Coronary artery (tissue), 2 donors: ENCODE measurements at places on chromosomes 4 and X.

GRCh38 chr4:145937971-145938611, 532 bp downstream of the ZNF827 start:
- DNase-seq: no peak

DNA sequence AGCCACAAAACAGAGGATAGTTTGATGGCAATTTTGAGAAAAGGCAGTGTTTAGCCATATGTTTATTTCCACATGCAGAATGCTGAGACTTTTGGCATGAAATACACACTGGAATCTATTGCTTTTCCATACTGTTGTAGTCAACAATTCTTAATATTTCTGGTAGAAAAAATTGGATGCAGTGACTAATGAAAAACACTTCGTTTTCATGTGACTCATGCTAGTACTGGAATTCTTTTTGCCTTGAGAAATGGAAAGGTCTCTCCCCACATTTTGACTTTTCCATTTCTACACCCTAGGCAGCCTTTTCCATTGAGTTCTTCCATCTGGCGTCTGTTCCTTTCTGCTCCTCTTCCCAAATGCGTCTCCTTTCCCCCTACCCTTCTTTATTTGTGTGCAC, 425.2 kb upstream of the FTHL17 start:
- DNase-seq: no peak

DNA sequence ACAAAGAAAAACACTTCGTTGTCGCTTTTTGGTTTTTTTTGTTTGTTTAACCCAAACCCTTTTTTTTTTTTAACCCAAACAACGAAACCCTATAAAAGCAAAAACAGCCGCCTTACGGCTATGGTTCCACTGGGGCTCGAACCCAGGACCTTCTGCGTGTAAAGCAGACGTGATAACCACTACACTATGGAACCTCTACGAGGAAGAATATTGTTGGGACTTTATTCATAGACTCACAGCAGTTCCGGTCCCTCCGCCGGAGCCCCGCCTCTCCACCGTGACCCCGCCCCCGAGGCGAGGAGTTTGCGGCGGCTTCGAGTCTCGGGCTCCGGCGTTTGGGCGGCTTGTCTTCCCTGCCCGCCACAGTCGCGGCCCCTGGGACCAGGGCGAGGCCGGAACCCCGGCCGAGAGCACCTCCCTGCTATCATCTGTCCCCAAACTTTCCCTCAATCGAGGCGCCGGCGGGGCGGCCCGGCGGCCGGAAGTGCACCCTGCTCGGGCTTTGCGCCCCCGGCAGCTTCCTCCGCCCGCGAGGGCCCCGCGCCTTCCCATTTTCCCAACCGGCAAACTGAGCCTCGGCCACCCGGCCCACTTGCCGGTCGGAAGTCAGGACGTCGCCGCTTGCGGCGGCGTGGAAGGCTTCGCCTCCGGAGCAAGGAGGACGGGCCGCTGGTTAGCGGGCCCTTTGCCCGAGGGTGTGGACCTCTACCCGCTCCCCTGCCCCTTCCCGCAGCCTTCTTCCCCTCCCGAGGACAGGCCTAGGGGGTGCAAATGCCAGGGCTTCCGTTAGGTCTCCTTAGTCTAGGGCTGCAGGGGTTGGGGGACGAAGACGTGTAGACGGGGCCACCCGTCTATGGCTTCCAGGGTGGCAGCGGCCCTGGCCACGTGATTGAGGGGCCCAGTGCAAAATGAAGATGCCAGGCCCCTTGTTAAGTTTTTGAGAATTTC, 3.2 kb upstream of the RS1 start:
- DNase-seq: peak; percentile 80

- DNase-seq: no peak
These were observed 37.3 kb upstream of the C1QTNF7 start for GRCh38 chr4:15390494-15390893.

GRCh38 chr4:30294295-30294694, 425.9 kb upstream of the PCDH7 start:
- DNase-seq: no peak

GRCh38 chr4:1022051-1022738, 10.8 kb downstream of the FGFRL1 start:
- no peak for DNase-seq

GRCh38 chrX:48573690-48574269, 504 bp upstream of the RBM3 start:
- no peak for DNase-seq

- DNase-seq: no peak
These were observed 41.5 kb upstream of the LCORL start for GRCh38 chr4:18063079-18063478.

GRCh38 chrX:19100586-19100985, 21.7 kb downstream of the ADGRG2 start:
- DNase-seq: no peak

- DNase-seq: no peak
These were observed 1183.7 kb downstream of the FSTL5 start for GRCh38 chr4:160980091-160980490.

- no peak for DNase-seq
These were observed 94.5 kb downstream of the CASK start for GRCh38 chrX:41828826-41829225.

GRCh38 chr4:89109841-89110540, 1.3 kb upstream of the TIGD2 start:
- DNase-seq: no peak

- no peak for DNase-seq
These were observed 182.7 kb downstream of the KCNIP4 start for GRCh38 chr4:21765810-21766407.

DNA sequence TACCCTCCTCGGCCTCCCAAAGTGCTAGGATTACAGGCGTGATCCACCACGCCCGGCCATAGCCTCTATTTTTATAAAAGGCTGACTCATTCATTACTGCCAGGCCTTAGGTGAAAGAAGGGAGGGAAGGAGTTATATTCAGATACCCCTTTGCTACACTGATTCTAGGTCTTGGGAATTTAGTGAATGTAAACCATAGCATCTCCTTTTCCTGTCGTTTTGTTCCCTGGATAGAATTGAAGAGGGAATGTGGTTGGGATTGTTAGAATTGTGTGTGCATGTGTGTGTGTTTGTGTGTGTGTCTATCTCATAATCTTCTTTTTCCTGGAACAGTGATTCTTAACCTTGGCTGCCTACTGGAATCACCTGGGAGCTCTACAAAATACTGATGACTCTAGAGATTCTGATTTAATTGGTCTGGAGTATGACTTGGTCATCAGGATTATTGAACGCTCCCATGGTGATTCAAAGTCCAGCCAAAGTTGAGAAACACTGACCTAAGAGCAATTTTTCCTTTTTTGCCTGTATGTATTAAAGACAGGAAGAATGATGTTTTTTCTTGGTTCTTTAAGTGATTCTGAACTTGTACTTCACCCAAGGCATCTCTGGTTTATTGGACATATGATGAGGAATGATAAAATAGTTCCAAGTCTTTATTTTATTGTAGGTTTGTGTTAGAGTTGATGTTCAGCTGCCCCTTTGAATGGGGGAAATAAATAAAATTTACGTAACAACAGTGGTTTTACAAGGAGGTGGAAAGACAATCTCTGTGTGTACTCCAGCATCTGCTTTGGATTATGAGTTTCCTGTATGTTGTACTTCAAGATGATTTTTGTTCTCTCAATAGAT, 37.0 kb downstream of the NAP1L5 start:
- no peak for DNase-seq

GRCh38 chr4:80361329-80361900, 25.9 kb downstream of the CFAP299 start:
- DNase-seq: no peak

DNA sequence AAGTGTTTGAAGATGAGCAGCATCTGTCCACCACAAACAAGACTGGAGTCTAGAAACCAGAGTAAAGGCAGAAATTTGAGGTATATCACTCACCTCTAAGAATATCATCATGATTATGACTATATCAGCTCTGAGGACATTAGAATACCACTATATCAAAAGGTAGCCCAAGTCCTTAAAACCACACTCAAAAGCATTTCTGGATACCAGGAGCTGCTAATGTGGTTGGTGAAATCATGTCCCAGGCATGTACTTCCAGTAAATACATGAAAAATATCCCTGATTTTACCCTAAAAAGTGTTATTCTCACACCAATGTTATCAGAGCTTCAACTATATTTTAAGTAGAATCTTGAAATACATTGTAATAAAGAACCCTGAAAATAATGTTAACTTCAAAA, 136.3 kb upstream of the SMAD1 start:
- DNase-seq: no peak

GRCh38 chr4:25861951-25862410, 807 bp downstream of the SEL1L3 start:
- no peak for DNase-seq

DNA sequence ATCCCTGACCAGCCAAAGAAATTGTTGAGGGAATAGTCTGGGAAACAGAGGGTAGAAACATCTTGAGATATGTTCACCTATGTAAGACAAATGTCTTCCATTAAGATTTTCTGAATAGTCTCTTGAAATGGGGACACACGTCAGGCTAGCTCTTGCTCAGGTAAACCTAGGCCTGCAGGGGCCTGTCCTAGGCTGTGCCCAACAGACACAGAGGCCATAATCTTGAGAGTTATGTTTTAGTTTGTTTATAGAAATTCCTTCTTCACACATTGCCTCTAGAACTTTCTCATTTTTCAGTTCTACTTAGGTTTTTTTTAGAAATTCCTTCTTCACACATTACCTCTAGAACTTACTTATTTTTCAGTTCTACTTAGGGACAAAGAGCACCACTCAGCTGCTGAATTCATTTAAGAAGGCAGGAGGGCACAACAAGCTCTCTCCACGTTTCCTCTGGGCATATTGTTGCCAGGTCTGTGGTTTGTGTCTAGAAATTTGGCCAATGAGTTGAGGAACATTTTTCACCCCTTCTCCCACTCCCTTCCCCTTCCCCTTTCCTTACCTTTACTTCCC, 94.9 kb downstream of the ARHGAP24 start:
- no peak for DNase-seq

DNA sequence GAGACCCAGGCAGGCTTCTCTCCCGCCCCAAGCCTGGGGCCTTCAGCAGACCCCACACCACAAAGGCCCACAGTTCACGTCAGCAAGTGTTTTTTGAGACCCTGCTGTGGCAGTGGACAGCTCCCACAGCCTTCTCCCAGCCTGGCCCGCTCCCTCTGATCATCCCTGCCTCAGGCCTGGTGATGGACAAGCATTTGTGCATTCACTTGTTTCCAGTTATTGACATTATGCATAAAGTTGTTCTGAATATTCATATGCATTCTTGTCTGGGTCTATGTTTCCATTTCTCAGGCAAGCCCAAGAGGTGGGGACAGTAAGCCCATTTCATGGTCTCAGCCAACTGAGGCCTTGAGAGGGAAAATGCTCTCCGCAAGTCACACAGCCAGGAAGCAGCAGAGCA, 14.7 kb downstream of the TRO start:
- no peak for DNase-seq

DNA sequence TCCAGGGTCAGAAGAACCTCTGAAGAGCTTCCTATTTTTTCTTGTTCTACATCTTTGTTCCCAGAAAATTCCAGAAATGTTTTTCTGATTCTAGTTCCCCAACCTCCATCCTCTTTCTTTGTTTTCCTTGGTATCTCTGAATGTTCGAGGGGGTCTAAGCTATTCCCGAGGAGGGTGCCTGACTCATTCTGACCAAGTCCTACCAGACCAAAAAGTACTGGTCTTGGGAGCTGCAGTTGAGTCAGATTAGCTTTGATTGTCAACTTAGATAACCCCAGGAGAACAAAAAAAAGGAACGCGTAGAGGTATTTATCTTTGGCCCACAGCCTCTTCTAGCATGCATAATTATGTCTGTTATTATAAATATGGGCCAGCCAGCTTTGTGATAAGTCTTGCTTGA, 12.1 kb upstream of the TENM3 start:
- DNase-seq: no peak
